CD4-positive, alpha-beta T cell treated with Interleukin-1 beta for 1 hour (primary cell): ENCODE measurements at places on chromosomes 16 and 17.

GRCh38 chr17:72351884-72352346 is 231.1 kb downstream of the SOX9 start:
- no peak for DNase-seq

- DNase-seq: no peak
These were observed 18.7 kb downstream of the CEP295NL start for GRCh38 chr17:78884148-78884825.

DNA sequence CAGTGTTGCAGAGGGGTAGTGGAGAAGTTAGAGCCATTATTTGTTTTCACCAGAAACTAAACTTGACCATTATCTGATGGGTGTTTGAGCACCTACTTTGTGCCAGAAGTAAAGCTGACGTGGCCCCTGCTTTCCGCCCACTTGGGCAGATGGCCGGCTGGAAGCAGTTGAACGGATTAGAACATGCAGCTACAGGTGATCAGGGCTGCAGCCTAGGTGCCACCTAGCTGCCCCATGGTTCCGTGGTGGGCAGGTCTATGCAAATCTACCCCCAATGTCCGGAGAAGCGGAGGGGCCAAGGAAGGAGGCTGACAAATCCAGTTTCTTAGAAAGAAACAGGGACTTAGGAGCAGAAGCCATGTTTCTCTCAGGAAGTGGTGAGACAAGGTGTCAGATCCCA is 62.7 kb downstream of the B9D1 start:
- no peak for DNase-seq

- no peak for DNase-seq
These were observed 853.9 kb upstream of the EEF2KMT start for GRCh38 chr16:5951486-5951885.

DNA sequence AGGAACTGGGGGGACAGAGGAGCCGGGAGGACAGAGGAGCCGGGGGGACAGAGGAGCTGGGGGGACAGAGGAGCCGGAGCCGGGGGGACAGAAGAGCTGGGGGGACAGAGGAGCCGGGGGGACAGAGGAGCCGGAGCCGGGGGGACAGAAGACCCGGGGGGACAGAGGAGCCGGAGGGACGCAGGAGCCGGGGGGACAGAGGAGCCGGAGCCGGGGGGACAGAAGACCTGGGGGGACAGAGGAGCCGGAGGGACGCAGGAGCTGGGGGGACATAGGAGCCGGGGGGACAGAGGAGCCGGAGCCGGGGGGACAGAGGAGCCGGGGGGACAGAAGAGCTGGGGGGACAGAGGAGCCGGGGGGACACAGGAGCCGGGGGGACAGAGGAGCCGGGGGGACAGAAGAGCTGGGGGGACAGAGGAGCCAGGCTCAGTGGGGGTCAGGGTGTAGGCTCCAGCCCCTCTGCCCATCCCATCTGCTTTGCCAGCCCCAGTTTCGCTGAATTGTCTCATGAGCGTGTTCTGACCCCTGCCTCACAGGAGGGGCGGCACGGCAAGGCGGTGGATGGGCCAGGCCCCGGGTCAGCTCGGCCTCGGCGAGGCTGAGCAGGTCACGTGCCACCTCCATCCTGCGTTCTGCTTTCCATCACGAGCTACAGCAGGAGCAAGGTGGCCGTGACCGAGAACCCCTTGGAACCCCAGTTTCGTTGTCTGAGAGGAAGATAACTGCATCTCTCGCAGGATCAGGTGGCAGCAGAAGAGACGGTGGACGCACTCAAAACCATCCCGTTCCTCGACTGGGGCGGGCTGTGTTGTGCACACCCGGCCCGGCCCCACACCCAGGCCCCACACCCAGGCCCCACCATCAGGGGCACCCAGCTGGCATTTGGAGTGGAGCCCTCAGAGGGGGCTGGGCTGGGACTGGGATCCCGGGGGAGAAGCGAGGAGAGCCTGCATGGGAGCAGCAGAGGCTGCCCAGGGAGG is 26.1 kb upstream of the CBFA2T3 start:
- DNase-seq: no peak

- no peak for DNase-seq
These were observed at the start of gene SLC22A31 for GRCh38 chr16:89200124-89200849. SLC22A31 (minus strand) TSS chr16:89200537; CDS start chr16:89200501, 36 bp downstream.

- DNase-seq: no peak
These were observed 47.0 kb upstream of the FBXO47 start for GRCh38 chr17:39014044-39014794.

DNA sequence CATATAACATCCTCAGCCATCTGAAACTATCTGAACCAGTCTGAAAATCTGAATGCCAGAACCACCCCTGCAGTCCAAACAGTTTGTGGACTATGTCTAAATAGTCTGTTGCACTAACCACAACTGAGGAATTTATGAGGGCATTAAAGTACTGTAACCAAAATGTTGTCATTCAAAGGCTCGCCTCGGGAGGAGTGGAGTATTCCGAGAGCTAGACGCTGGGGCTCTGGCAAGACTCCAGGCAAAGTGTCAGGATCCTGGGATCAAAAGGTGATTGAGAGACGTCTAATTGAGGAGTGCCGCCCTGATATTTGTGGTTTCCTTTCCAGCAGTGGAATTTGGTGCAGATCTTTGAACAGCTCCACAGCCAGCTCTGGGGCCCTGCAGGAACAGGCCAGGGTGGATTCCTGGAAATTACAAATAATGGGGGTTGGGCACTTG is 142.9 kb upstream of the MYOCD start:
- DNase-seq: no peak

DNA sequence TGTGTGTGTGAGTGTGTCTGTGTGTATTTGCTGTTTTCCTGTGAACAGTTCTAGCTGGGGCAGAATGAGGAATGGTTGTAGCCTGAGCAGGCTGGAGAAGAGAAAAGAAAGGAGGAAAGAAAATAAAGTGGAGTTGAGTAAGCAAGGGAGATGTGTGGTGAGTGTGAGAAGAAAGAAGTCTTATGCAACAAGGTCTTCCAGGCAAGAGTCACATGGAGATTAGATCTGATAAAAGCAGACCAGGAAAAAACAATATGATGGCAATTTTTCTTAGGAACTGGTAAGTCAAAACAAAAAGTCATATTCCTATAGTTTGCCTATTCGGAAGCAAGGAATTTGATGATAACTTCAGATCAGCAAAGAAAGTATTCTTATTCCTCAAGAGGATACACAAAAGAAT is 125.0 kb downstream of the HS3ST3A1 start:
- no peak for DNase-seq

DNA sequence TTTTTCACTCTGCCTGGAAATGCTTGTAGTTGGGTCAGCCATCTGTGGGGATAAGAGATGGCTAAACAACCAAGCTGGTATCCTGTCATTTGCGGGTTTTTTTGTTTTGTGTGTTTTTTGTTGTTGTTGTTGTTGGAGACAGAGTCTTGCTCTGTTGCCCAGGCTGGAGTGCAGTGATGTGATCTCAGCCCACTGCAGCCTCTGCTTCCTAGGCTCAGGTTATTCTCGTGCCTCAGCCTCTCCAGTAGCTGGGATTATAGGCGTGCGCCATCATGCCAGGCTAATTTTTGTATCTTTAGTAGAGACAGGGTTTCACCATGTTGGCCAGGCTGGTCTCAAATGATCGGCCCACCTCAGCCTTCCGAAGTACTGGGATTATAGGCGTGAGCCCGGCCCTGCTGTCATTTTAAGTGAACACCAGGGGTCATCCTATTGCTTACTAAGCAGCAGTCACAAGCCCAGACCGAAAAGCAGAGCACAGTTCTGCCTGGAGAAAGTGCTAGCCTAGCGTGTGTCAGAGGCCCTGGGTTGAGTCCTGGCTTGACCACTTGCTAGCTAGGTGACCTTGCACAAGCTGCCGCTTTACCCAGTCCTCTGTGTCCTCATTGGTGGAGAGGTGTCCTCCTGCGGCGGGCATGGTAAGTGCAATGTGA is 4.6 kb downstream of the SMCR8 start:
- DNase-seq: peak; percentile 13
